Neural progenitor cell (in vitro differentiated cells): ENCODE measurements at places on chromosomes 12 and 14. TPM values are rescaled to one million over a fixed set of nuclear protein-coding genes. Genes with fewer than 3 reads are reported as not detected.
A peak's percentile ranks its signal among the peaks of the same experiment; 100 is the strongest.

GRCh38 chr12:40233741-40234367 lies 9.1 kb downstream of the LRRK2 start:
- no peak overlapping the region for H3K4me3 ChIP-seq
- H3K36me3 ChIP-seq, result no peaks in the 10 kb centered on the region
- H3K27me3 ChIP-seq, result no peaks in the 10 kb centered on the region
- H3K27ac ChIP-seq, result no peak overlapping the region

GRCh38 chr12:105084251-105085250 lies at the start of gene ALDH1L2:
Gene ALDH1L2 (minus strand): TSS chr12:105084458. CDS start chr12:105084436, 22 bp downstream.
- H3K4me3 ChIP-seq, result peak within 1 kb of the TSS; percentile 67
- no peaks in the 10 kb centered on the region for H3K36me3 ChIP-seq
- peak; percentile 93 for DNase-seq
- H3K4me1 ChIP-seq, result peaks cover 8% of the 10 kb centered on the region
- H3K27ac ChIP-seq, result no peak within 1 kb of the TSS

The VIPAS39 gene
- total RNA-seq, result 29.7 and 31.2 TPM in 2 replicates

- H3K36me3 ChIP-seq, result no peaks in the 10 kb centered on the region
- H3K27me3 ChIP-seq, result peaks cover 34% of the 10 kb centered on the region
- H3K4me3 ChIP-seq, result no peak overlapping the region
- peaks cover 23% of the 10 kb centered on the region for H3K4me1 ChIP-seq
- no peak for DNase-seq
These were observed 40.6 kb upstream of the FKBP4 start for GRCh38 chr12:2754208-2754607.
